ENCODE measurements at places on chromosomes 13 and 19.

GRCh38 chr13:106425661-106426060 lies 109.8 kb downstream of the EFNB2 start:
- H3K27me3 ChIP-seq, result peaks cover 13% of the 10 kb centered on the region
- no peak overlapping the region for H3K27ac ChIP-seq
- H3K4me1 ChIP-seq, result no peaks in the 10 kb centered on the region
- H3K4me3 ChIP-seq, result no peak overlapping the region
- H3K36me3 ChIP-seq, result no peaks in the 10 kb centered on the region

GRCh38 chr13:99953138-99953755 lies 18.3 kb downstream of the ZIC5 start:
- no peaks in the 10 kb centered on the region for H3K36me3 ChIP-seq
- DNase-seq, result no peak
- peaks cover 21% of the 10 kb centered on the region for H3K4me1 ChIP-seq
- H3K27me3 ChIP-seq, result peaks cover 94% of the 10 kb centered on the region

DNA sequence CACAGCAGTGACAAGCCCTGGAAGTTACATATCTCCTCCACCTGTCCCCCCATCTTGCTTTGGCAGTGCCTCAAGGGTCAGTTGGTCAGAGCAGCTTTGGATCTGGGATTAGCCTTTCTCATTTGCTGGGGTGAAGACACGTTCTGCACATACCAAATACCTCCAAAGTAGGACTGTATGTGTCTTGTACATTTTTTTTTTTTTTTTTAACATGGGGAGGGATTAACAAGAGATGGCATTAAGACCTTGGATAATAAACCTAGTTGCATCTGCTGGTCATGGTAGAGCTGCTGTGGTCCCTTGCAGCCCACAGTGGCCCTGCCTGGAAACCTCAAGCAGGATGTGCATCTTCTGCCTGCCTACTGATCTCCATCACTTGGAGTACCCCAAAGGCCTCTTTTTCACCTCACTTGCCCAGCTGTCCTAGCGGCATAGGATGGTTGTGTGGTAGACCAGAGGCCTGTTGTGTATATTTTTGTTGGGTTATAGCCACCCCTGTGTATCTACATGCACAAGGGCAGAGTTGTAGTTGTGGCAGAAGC lies 2.5 kb downstream of the RPS19 start:
- H3K36me3 ChIP-seq, result peaks cover 77% of the 10 kb centered on the region
- peak; percentile 32 for DNase-seq
- H3K27me3 ChIP-seq, result no peaks in the 10 kb centered on the region
- H3K4me1 ChIP-seq, result peaks cover 67% of the 10 kb centered on the region
- peak overlapping the region; percentile 86 for H3K4me3 ChIP-seq
- peak overlapping the region; percentile 100 for H3K27ac ChIP-seq

DNA sequence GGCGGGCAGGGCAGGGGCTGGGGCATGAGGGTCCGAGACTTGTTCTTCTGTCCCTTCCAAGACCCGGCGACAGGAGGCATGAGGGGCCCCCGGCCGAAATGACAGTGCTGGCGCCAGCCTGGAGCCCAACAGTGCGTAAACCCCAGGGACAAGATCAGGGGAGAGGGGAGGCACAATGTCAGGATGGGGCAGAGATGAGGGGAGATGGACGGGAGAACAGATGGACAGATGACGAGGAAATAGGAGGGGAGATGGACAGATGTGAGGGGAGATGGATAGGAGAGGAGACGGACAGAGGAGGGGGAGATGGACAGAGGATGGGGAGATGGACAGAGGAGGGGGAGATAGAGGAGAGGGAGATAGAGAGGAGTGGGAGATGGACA lies 518 bp downstream of the FLT3LG start:
- H3K4me3 ChIP-seq, result peak overlapping the region; percentile 81
- no peaks in the 10 kb centered on the region for H3K27me3 ChIP-seq
- H3K36me3 ChIP-seq, result peaks cover 43% of the 10 kb centered on the region
- peak overlapping the region; percentile 92 for H3K27ac ChIP-seq
- no peak for DNase-seq

DNA sequence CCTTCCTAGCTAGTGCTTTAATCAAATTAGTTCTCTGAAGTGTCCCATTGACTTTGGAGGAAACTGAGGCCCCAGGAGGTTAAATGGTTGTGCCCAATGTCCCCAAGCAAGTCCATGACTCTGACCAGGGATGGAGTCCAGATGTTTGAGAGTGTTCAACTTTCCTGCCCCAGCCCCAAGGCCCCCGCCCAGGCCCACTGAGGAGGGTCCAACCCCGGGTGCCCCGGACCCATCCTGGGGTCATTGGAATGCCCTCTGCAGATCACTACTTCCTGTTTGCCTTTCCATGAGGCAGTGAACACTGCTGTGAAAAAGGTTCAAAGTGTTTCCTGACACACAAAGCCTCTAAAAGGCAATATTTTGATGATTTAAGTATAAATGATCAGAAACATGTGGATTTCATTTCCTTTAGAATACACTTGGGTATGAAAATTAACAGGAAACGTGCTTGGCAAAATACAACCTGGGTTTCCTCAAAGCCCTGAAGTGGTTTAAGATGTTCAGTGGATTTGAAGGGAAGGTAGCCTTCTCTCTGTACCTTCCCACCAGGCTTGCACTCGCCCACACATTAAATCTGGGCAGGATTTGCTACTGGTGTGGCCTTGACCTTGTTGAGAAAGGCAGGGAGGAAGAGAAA lies 335.7 kb downstream of the TSHZ3 start:
- no peak for DNase-seq
- peaks cover 15% of the 10 kb centered on the region for H3K27me3 ChIP-seq
- H3K36me3 ChIP-seq, result no peaks in the 10 kb centered on the region
- no peak overlapping the region for H3K4me3 ChIP-seq
- no peaks in the 10 kb centered on the region for H3K4me1 ChIP-seq
- H3K27ac ChIP-seq, result no peak overlapping the region

DNA sequence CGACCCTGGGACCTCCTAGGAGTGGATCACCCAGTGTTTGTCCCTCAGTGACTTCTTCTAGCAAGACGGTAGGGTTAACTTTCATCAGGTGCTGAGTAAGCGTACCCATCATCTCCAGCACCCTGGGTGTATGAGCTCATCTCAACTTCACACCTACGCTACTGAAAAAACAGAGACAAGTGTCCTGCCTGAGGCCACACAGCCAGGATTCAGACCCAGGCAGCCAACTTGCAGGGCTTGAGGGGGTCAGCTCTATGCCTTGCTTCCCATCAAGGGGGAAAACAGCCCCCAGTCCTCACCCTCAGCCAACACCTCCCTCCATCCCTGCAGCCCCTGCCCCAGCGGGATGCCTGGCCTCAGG lies 4.6 kb downstream of the TLE2 start:
- H3K4me1 ChIP-seq, result peaks cover 33% of the 10 kb centered on the region
- peak overlapping the region; percentile 35 for H3K4me3 ChIP-seq
- peak; percentile 51 for DNase-seq
- H3K27me3 ChIP-seq, result peaks cover 9% of the 10 kb centered on the region
- H3K27ac ChIP-seq, result peak overlapping the region; percentile 9

- H3K27me3 ChIP-seq, result no peaks in the 10 kb centered on the region
- H3K4me3 ChIP-seq, result no peak overlapping the region
- H3K27ac ChIP-seq, result no peak overlapping the region
Measured at GRCh38 chr13:54486421-54487166, 1458.0 kb downstream of the OLFM4 start.

DNA sequence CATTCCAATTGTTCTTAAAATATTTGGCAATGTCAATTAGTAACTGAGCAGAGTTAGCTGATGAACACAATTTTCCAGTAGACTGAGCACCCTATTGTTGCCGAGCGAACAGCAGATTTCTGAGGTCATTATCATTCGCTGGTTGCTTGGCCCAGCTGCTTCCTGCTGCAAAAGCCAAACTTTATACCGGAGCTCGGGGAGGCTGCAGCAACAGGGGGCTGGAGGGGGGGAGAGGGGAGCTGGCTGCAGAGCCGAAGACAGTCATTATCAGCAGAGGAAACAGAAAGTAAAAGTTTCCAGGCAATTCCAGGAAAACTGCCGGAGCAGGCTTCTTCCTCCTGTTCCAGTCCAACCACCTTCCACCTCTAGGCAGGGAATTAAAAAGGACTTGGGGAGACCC lies 77.9 kb downstream of the ZNF536 start:
- H3K4me1 ChIP-seq, result no peaks in the 10 kb centered on the region
- H3K36me3 ChIP-seq, result no peaks in the 10 kb centered on the region
- DNase-seq, result no peak
- H3K27me3 ChIP-seq, result peaks cover 3% of the 10 kb centered on the region

- no peaks in the 10 kb centered on the region for H3K36me3 ChIP-seq
Measured at GRCh38 chr13:100883453-100883852, 208.9 kb upstream of the TMTC4 start.

- H3K4me3 ChIP-seq, result peak overlapping the region; percentile 64
- no peaks in the 10 kb centered on the region for H3K4me1 ChIP-seq
Measured at GRCh38 chr13:113448885-113449692, 4.2 kb downstream of the ADPRHL1 start.

DNA sequence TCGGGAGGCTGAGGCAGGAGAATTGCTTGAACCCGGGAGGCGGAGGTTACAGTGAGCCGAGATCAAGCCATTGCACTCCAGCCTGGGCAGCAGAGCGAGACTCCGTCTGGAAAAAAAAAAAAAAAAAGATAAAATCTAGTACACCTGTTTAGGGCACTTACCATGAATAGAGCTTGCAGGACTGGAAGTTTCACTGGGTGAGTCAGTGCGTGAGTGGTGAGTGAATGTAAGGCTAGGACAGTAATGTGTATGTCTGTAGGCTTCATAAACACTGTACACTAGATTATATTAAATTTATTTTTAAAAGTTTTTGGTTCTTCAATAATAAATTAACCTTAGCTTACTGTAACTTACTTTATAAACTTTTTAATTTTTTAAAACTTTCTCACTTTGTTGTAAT lies 22.9 kb downstream of the PPP5C start:
- H3K4me1 ChIP-seq, result peaks cover 42% of the 10 kb centered on the region
- no peaks in the 10 kb centered on the region for H3K27me3 ChIP-seq
- peak; percentile 17 for DNase-seq
- peaks cover 79% of the 10 kb centered on the region for H3K36me3 ChIP-seq

GRCh38 chr19:48596679-48597465 lies 9.7 kb upstream of the SPACA4 start:
- H3K27ac ChIP-seq, result peak overlapping the region; percentile 90
- peaks cover 11% of the 10 kb centered on the region for H3K4me1 ChIP-seq
- H3K4me3 ChIP-seq, result peak overlapping the region; percentile 74
- no peaks in the 10 kb centered on the region for H3K27me3 ChIP-seq
- peak; percentile 63 for DNase-seq
- no peaks in the 10 kb centered on the region for H3K36me3 ChIP-seq

DNA sequence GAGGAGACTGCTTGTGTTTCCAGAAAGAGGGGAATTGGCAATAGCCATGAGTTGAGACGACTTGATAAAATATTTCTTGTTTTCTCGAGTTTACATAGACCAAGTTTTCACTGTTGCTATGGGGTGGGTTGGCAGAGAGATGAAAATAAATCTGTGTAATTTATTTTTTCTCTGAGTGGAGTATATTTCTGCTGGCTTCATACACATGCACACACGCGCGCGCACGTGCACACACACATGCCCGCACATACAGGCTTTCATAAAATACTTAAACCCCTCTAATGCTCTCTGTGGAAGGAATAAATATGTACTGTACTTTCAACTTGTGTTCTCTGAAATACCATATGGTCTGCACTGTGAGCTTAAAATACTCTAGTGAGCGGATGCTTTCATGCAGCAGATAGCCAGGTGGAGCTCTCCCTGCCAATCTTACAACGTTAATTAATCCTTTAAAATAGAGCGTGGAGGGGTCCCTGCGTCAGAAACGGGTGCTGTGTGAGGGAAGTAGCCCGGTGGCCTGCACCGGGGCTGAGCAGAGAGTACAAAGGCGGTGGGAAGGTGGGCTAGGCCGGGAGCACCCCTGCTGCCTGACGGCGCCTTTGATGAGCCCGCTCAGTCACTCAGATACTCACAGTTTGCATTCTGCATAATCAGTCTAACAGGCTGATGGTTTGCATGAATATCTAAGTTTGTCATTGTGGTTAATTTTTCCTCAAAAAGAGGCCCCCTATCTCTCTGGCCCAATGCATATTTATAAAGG lies 44.1 kb downstream of the CCNE1 start:
- peaks cover 23% of the 10 kb centered on the region for H3K4me1 ChIP-seq
- H3K27me3 ChIP-seq, result peaks cover 5% of the 10 kb centered on the region
- DNase-seq, result no peak
- H3K4me3 ChIP-seq, result no peak overlapping the region

DNA sequence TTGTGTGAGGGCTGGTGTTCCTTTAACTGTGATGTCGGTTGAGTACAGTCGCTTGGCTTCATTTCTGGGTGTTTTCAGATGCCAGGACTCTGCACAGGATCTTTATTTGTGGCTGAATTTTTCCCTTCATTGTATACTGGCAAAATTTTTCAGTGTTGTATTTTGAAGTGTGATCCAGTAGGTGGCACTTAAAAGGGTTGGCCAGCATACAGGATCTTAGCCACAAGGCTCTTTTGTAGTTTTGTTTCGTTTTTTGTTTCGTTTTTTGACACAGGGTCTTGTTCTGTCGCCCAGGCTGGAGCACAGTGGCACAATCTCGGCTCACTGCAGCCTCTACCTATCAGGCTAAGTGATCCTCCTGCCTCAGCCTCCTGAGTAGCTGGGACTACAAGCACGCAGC lies 8.7 kb downstream of the FCAR start:
- no peak overlapping the region for H3K4me3 ChIP-seq
- H3K4me1 ChIP-seq, result no peaks in the 10 kb centered on the region
- no peak for DNase-seq
- no peaks in the 10 kb centered on the region for H3K36me3 ChIP-seq
- no peak overlapping the region for H3K27ac ChIP-seq
- H3K27me3 ChIP-seq, result peaks cover 43% of the 10 kb centered on the region

- H3K4me1 ChIP-seq, result no peaks in the 10 kb centered on the region
- no peak overlapping the region for H3K27ac ChIP-seq
- no peak for DNase-seq
- no peaks in the 10 kb centered on the region for H3K36me3 ChIP-seq
Measured at GRCh38 chr13:43401361-43401760, 378.0 kb downstream of the DNAJC15 start.

GRCh38 chr13:40170982-40171381 lies 495.5 kb downstream of the FOXO1 start:
- H3K27ac ChIP-seq, result peak overlapping the region; percentile 26
- peaks cover 58% of the 10 kb centered on the region for H3K4me1 ChIP-seq
- H3K4me3 ChIP-seq, result no peak overlapping the region
- no peak for DNase-seq
- no peaks in the 10 kb centered on the region for H3K36me3 ChIP-seq
- no peaks in the 10 kb centered on the region for H3K27me3 ChIP-seq

DNA sequence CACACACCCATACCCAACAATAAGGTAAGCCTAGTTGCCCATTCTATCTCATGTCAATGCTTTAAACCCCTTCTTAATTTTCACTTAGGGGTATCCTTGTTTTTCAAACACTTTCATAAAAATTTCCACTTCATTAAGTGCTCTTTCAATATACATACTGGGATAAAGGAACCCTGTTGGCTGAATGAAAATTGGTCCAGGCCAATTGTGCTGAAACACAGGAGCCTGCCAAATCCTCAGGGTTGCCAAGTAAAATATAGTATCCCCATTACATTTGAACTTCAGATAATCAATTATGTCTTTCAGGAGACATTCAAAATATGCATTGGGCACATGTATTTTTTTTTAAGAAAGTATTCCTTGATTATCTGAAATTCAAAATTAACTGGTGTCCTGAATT lies 1131.1 kb downstream of the SLITRK1 start:
- DNase-seq, result no peak
- no peak overlapping the region for H3K27ac ChIP-seq
- no peaks in the 10 kb centered on the region for H3K36me3 ChIP-seq
- H3K4me1 ChIP-seq, result no peaks in the 10 kb centered on the region

- H3K27me3 ChIP-seq, result no peaks in the 10 kb centered on the region
- no peak overlapping the region for H3K4me3 ChIP-seq
- no peaks in the 10 kb centered on the region for H3K36me3 ChIP-seq
- DNase-seq, result no peak
Measured at GRCh38 chr13:51674276-51674675, 90.0 kb downstream of the WDFY2 start.

Data from activated T-cell treated with anti-CD3 and anti-CD28 coated beads, Interleukin-2, amount 50 U/mL, for 24 hours (primary cell).